SIG-M5 (cell line): ENCODE measurements at places on chromosomes 6 and 20.

DNA sequence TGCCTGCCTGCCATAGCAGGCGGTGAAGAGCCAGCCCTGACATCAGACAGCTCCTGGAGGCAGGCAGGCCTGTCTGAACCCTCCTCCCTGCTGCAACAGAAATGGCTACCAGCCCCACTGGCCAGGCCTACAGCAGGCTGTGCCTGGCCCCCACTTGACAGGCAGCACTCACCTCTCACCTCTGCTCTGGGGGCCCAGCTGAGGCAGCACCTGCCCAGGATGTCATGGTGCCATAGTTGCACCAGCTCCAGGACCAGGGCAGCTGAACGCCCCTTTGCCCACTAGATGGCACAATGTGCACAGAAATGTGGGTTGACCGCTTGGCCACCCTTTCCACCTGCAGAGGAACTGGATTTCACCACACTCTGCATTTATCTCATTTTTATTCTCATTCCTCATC lies 30.6 kb downstream of the MRPL14 start:
- DNase-seq = no peak

DNA sequence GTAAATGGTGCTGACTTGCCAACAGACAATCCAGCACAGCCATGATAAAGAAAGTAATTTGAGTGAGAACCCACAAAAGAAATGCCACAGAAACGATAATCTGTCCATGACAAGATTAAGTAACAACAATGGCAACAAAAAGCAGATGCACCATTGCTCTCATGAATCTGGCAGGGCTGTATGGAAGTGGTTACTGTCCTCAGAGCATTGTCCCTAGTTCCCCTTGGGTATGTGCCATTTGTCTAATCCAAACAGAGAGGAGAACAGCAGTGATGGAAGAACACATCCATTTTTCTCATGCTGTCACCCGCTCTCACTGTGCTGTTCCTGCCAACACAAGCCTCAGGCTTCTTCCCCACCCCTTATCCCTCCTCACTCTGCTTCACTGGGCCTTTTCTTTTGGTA lies 65.8 kb downstream of the REV3L start:
- no peak for DNase-seq

- no peak for DNase-seq
Observed at GRCh38 chr20:56249244-56249955, 868 bp downstream of the MC3R start.

DNA sequence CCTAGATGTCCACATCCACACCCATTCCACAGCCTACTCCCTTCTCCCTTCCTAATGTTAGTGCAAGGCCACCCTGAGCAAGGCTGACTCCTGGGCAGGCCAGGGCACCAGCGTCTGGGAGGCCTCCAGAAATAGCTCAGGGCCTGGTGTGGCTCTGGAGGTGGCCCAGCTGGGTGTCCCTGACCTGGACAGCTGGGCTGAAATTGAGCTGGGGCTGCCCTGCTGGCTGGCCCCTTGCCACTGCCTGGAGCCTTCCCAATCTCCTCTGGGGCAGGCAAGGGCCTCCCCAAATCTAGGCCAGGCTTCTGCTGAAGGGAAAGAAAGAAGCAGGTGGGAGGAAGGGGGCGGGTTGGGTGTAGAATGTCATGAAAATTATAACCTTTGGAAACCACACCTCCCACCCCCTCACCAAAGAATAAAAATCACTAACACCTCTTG lies 2.1 kb downstream of the FAM110A start:
- no peak for DNase-seq

DNA sequence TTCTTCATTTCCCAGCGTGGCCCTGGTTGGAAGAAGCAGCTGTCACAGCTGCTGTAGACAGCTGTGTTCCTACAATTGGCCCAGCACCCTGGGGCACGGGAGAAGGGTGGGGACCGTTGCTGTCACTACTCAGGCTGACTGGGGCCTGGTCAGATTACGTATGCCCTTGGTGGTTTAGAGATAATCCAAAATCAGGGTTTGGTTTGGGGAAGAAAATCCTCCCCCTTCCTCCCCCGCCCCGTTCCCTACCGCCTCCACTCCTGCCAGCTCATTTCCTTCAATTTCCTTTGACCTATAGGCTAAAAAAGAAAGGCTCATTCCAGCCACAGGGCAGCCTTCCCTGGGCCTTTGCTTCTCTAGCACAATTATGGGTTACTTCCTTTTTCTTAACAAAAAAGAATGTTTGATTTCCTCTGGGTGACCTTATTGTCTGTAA lies 292.7 kb downstream of the ESR1 start:
- no peak for DNase-seq

- DNase-seq = no peak
Observed at GRCh38 chr20:914727-915498, 1.2 kb downstream of the ANGPT4 start.

DNA sequence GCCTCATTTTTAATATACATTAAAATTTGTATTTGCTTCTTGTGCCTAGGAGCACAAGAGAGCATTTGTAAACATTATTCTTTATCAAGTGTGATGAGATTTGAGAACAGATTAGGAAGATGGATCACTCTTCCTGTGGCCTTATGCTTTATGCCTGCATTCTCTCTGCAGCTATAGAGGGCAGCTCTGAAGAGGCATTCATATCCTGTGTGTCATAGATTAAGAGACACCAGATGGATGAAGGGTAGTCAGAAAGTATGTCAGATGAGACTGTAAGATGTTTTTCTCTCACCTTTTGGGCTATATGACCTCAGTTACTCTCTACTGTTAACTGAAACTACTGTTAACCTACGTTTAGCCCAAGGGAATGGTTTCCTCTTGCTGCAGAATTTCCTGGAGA lies 61.4 kb downstream of the DNAH8 start:
- no peak for DNase-seq

DNA sequence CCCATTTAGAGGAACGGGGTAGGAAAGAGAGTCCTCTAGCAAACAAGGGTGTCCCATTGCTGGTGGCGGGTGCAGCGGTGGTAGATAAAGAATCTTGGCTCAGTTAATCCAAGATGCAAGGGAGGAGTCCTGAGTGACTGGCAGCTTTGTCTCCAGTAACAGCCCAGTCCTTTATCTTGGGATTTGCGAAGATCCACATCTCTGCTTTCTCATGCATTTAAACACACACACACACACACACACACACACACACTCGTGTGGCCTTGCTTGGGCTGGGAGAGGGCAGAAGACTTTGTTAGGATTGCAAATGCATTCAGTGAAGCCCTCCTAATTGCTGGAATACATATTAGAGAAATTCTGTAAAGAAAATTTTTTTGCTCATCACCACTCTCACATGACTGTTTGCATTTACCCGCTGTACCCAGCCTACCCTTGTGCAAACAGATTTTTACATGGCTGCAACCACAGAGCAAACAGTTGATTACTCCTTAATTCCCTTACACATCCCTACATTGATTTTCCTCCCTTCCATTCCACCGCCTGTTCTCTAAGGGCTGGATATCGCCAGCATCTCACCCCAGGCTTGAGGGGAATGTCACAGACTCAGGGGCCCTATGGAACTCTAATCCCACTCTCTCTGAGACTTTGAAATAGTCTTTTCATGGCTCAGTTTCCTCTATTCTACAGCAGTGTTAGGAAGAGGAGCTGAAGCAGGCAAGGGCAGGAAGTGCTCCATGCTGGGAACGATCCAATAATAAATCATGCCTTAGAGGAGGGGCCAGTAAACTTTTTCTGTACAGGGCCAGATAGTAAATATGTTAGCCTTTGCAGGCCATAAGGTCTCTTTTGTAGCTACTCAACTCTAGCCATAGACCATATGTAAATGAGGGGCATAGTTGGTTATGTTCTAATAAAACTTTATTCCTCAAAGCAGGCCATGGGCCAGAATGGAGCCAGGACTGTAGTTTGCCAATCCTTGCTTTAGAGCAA lies 3.5 kb downstream of the C6orf132 start:
- no peak for DNase-seq

GRCh38 chr6:90107771-90108282 lies 188.8 kb downstream of the BACH2 start:
- no peak for DNase-seq

DNA sequence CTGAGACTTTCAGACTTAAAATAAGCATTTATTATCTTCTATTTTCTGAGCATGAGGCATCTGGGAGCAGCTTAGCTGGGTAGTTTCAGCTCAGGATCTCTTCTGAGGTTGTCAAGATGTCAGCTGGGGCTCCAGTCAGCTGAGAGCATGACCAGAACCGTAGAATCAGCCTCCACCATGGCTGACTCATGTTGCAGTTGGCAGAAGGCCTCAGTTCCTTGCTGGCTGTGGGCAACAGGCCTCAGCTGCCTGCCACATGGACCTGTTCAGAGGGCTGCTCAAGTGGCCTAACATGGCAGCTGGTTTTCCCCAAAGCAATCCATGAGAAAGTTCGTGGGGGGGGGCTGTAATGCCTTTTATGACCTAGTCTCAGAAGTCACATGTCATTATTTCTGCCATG lies 142.3 kb downstream of the LY86 start:
- no peak for DNase-seq

- DNase-seq = no peak
Observed at GRCh38 chr6:139173822-139174221, 38.9 kb downstream of the HECA start.

GRCh38 chr6:47360388-47360787 lies 50.7 kb upstream of the TNFRSF21 start:
- DNase-seq = no peak

DNA sequence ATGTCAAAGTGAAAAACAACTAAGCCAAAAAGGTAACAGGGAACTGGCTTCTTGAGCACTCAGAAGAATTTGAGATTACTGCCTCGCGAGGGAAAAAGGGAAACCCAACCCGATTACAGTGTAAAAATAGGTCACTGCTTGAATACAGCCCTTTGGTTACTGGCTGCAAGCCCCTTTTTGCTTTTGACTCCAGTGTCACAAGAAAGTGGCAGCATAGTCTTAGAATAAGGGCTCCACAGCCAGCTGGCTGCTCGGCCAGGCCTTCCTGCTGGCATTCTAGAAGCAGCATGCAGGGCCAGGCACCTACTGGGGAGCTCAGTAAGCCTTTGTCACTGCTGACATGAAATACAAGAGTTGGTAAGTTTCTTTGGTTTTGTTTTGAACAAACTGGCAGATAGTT lies 83.0 kb downstream of the ZHX3 start:
- DNase-seq = no peak

DNA sequence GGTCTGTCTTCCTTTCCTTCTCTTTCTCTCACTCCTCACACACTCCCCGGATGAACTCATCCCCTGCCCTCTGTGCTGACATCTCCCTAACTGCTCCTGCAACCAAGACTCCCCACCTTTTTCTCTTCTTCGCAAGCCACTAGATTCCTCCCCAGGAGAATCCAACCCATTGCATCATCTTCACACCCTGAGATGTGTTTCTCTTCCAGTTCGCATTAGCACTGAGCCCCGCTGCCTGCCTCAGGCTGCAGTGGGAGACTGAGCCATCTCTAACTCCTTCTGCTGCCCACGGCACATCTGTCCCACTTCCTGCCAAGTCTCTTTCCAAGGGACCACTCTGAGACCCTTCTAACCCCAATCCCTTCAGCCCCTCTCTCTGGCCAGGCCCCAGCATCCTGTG lies 67.2 kb upstream of the NNAT start:
- DNase-seq = no peak

DNA sequence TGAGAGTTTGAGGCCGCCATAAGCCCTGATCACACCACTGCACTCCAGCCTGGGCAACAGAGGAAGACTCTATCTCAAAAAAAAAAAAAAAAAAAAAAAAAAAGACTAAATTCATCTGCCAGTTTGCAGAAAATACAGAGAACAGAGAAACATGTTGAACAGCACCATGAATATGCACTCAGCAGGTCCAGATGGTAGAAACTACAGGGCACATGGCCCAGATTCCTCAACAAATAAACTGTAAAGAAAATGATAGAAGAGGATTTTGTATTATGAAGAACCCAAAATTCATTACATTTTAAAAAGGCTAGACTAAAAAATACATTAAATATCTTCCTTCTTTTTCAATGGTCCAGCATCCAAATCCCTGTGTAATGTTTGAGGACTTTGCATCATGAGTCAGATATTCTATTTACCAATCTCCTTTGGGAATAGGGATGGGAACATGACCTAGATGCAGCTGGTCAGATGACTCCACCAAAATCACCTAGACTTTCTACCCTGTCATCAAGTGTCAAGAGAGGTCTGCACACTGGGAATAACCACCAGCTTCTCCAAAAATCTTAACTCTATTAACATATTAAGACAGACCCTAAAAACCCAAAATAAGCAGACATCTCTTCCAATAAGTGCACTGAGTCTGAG lies 189.1 kb upstream of the TCF21 start:
- DNase-seq = no peak

DNA sequence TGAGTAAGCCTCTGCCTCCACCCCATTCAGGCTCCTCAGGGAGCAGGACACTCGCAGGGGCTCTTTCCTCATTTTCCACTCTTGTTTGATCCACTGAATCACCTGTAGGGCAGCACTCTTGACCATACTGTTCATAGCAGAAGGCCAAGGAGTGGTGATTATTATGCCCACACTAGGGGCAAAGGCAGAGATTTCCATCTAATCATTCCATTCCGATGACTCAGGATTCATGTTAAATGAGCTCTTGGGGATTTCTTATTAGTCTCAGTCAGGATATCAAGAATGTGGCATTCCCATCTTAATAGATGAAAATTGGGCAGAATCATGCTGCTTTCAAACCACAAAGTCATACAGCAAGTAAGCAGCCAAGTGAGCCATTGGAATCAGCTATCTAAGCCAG lies 101.9 kb upstream of the MOCS1 start:
- DNase-seq = no peak

DNA sequence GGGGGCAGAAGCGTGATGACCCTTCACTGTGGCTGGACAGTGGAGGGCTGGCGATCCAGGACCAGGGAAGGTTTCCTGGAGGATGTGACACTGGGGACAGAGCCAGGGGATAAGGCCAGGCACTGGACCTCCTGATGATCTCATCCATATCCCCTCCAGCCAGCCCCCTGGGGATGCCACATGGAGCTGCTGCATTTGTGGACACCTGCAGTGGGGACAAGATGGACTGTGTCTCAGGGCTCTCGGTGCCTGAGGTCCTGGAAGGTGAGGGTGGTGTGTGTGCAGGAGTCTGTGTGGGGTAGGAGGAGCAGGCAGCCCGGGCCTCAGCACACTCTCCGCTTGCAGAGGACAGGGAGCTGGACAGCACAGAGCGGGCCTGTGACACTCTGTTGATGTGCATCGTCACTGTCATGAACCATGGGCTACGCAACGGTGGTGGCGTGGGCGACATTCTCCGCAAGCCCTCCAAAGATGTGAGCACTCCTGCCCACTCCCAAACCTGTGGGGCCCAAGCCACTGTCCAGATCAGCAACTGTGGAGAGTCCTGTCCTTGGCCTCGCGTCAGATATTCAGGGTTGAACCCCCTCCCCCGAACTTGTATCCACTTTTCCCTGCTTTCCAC lies 19.9 kb downstream of the UQCC2 start:
- no peak for DNase-seq

GRCh38 chr6:88569959-88570358 lies 393.5 kb downstream of the RNGTT start:
- no peak for DNase-seq

DNA sequence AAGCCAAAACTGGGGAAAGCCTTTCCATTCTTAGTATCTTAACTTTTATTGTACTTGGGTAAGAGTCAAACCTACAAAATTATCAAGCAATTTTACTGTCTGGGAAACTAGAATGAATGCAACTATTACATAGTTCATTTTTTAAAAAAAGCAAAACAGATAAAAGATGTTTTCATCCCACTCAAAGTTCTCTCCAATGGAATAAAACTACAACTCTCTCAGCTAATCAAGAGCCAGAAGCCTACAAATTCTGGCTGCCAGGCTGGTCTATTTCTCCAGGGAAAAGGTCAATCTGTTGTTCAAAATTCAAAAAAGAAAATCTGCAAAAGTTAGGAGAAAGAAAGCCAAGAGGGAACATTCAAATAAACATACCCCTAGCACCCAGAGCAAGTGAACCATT lies 56.2 kb downstream of the COL12A1 start:
- no peak for DNase-seq

GRCh38 chr20:63028461-63028921 lies 21.7 kb upstream of the BHLHE23 start:
- DNase-seq = no peak
